Right ventricle myocardium superior (tissue), 1 donor: ENCODE measurements at places on chromosomes 16 and 17. TPM values are rescaled to one million over a fixed set of nuclear protein-coding genes. Genes with fewer than 3 reads are reported as not detected.

B4GALNT2 gene
- total RNA-seq: not detected

MARCHF10 gene
- not detected for total RNA-seq

DNA sequence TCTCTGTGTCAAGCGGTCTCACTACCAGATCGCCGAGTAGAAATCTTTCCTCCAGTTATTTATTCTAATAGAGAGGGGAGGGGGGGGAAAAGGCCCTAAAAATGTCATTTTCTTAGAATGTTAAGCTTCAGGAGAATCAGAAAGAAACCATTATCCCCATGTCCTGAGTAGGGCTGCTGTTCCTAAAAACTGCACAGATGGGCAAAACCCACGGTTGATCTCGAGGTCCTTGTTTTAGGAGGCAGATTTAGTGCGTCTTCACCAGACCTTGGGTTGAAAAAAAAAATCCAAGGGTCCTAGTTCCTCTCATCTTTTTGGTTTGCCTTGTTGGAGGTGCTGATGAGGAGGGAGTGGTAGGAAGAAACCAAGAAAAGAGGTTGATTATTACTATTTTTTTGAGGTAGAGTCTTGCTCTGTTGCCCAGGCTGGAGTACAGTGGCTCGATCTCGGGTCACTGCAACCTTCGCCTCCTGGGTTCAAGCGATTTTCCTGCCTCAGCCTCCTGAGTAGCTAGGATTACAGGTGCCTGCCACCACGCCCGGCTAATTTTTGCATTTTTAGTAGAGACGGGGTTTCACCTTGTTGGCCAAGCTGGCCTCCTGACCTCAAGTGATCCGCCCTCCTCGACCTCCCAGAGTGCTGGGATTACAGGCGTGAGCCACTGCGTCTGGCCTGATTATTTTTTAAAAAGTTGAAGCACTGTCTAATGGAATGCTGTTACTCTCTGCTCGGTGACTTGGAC, 1.4 kb downstream of the CBFB start:
- DNase-seq: no peak

DNA sequence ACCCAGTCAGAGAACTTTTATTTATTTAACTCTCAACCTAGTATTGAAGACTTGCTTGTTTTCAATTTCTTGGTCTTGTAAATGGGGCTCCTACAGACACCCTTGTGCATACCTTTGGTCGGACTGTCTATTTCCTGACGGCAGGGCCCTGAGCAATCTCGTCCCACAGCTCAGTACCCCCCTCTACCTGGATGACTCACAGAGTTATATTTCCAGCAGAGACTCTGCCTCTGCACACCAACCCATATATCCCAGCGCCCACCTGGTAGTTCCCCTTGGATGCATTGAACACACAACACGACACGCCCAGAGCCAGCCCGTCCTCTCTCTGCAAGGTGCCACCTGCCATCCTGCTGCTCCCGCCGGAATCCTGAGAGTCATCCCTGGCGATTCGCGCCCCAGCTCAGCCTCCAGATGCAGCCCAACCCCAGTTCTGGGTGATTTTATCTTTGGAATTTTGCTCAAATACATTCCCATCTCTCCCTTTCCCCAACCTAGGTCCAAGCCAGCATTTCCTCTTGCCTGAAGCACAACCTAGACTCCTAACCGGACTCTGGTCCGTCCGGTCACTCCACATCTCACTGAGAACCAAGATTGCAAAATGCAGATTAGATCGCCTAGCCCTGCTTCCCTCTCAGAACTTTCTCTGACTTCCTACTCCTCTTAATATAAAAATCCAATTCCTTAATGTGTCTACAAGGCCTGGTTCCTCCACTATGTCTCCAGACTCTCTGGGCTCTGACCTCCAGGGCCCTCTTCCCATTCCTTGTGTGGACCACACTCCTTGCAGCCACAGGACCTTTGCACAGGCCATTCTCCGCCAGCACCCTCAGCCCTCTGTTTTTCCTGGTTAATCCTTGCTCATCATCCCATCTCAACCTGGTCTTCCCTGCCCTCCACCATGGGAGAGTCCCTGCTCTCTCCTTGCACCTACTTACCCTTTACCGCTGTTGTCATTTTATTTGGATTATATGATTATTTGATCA, 129.2 kb downstream of the SEC14L1 start:
- DNase-seq: no peak

CCL4L2 gene
- not detected for total RNA-seq
